ENCODE measurements at places on chromosomes 3 and 15. TPM values are rescaled to one million over a fixed set of nuclear protein-coding genes. Genes with fewer than 3 reads are reported as not detected.

- DNase-seq = no peak
Observed at GRCh38 chr3:54835701-54836100, 92.2 kb downstream of the LRTM1 start.

GRCh38 chr15:99983171-99983885 is 250.1 kb upstream of the LYSMD4 start:
- no peak for DNase-seq

GRCh38 chr15:90059208-90059985 is 42.9 kb downstream of the IDH2 start:
- no peak for DNase-seq

Gene VEPH1
- not detected for total RNA-seq

- no peak for DNase-seq
Observed at GRCh38 chr3:158368271-158368670, 202.7 kb upstream of the MLF1 start.

DNA sequence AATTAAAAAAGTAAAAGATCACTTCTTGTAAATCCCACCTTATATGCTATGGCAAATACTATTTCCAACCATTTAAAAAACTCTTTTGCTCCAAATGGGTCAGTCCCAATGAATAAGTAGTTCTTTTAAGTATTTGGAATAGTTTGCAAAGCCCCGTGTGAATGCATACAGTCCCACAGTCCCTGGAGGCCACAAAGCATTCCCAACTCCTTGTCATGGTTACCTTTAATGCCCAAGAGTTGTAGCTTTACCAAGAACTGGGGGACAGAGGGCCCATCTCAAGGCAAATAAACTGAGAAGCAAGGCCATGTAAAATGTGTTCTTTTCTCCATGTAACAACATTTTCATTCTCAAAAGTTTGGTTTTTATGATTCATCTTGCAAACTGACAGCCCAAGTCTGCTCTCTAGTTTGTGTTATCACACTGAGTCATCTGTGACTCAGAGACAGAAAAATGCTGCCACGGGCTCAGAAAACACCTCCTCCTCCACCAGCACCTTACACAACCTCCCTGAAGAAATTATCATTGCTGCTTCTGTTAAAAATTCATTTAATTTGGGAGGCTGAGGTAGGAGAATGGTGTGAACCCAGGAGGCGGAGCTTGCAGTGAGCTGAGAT is 336.2 kb downstream of the ERC2 start:
- no peak for DNase-seq

- DNase-seq = no peak
Observed at GRCh38 chr3:53744351-53744750, 101.9 kb downstream of the CHDH start.

DNA sequence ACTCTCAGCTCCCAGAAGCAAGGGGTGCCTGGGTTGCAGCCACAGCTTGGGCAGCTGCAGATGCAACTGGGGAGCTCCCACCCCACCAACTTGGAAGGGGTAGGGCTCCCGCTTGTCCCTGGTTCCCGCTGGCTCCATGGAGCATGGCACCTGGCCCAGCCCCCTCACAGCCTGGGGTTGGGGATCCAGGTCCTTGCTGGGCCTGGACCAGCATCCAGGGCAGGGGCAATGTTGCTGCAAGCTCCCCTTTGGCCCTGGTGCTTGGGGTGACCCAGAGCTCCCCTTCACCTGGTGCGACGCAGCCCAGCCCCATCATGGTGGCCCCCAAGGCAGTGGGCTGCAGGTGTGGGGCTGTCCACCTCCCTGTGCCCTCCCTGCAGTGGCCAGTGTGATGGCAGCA is 99.6 kb upstream of the FRMD4B start:
- no peak for DNase-seq

- no peak for DNase-seq
Observed at GRCh38 chr3:76024640-76025039, 239.3 kb upstream of the ZNF717 start.

DNA sequence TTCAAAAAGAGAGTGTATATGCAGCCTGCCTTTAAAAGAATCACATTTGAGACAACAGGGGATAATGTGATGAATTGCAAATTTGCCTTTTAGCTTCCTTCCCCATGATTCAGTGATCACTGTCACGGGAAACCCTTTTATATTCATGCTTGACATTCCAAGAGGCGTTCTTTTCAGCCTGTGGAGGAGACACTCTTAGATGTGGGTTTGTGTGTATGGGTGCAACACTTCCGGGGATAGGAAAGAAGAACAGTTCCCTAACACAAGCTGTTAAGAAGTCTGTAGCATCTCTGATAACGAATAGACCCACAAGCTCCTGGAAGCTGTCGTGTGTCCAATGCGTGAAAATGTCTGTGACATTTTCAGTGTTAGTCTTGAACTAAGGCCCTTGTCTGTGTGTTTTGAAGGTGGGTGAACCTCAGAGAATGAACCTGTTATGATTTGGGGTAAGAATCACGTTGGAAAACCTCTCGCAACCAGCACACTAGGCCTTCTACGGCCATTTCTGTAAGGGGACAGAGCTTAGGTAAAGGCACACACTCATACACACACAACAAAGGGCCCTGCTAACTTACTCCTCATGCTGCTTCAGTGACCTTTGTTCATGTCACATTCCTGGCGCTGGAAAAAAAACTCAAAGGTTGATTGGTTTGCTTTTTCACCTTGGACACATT is 229.2 kb upstream of the ST8SIA2 start:
- no peak for DNase-seq

DNA sequence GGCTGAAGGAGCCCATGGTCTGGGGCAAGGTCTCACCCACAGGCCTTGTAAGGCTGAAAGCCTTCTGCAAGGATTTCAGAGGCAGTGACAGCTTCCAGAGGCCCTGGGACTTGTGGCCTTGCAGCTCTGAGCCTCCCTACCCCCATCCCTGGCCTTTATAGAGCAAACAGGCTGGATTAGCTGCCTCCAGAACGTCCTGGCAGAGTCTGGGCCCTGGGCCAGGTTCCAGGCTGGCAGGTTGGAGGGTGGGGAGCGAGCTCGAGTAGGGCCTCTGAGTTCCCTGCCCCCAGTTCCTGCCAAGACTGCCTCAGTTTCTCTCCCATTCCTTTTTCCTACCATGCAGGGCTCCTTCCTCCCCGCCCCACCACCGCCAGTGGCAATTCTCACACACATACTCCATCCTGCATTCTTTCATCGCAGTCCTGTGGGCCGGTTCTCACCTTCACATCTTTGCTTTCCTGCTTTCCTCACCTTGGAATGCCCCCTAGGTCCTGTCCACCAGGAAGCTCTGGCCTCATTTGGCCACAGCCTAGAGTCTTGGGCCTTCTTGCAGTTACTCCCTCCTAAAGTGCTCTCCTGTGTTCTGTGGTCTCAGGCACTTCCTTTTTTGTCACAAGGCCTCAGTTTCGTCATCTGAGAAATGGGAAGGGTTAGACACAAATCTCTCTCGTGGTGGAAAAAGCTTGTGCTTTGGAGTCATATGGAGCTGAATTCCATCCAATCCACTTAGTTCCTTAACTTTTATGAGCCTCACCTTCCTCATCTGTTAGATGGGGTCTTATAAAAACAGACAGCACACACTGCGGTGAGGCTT is 2.7 kb downstream of the LMAN1L start:
- DNase-seq = no peak

GRCh38 chr3:142844339-142844977 is 44.4 kb downstream of the PCOLCE2 start:
- DNase-seq = no peak

Gene GANC
- 22.0 TPM for total RNA-seq

- no peak for DNase-seq
Observed at GRCh38 chr3:81302045-81302444, 459.4 kb downstream of the GBE1 start.

GRCh38 chr15:42090781-42091180 is 3.6 kb downstream of the PLA2G4D start:
- no peak for DNase-seq

DNA sequence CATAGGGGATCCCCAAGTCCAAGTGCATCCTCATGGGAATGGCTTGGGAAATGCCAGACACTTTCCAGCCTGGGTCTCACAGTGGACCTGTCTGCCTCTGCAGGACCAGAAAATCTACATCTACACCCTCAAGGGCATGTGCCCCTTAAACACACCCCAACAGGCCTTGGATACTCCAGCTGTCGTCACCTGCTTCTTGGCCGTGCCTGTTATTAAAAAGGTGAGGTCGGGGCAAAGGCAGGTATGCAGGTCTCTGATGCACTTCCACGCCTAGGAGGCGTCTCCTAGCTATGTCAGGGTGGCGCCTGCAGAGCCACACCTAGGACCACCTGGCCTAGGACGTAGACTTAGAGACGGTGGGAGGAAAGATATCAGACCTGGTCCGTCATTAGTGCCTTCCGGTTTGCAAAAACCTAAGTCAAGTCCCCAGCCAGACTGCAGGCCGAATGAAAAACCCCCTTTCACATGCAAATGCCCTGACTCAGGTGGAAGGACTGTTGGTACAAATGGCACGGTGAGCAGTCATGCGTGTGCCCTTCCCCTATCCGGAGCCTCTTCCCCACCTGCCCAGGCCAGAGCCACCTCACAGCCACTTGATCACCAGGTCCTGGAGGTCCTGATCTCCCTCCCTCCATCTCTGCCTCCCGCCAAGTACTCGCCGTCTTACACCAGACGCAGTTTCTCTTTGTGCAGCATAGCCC is 143.5 kb downstream of the LRRK1 start:
- no peak for DNase-seq

GRCh38 chr15:90664650-90665287 is 52.4 kb upstream of the BLM start:
- DNase-seq = no peak

Gene FAM81A
- 1.1 TPM for total RNA-seq

- no peak for DNase-seq
Observed at GRCh38 chr3:54225841-54226528, 103.6 kb downstream of the CACNA2D3 start.

Gene CXCR6
- 7.1 TPM for total RNA-seq

- DNase-seq = no peak
Observed at GRCh38 chr15:29939404-29939803, 117.1 kb upstream of the TJP1 start.

Gene GAP43
- 7.0 TPM for total RNA-seq

Gene C3orf85
- not detected for total RNA-seq

GRCh38 chr15:25554640-25555039 is 115.8 kb upstream of the UBE3A start:
- DNase-seq = peak; percentile 85

GRCh38 chr15:92645051-92645631 is 10.4 kb downstream of the FAM174B start:
- no peak for DNase-seq

Gene IL17RC
- 60.4 TPM for total RNA-seq

DNA sequence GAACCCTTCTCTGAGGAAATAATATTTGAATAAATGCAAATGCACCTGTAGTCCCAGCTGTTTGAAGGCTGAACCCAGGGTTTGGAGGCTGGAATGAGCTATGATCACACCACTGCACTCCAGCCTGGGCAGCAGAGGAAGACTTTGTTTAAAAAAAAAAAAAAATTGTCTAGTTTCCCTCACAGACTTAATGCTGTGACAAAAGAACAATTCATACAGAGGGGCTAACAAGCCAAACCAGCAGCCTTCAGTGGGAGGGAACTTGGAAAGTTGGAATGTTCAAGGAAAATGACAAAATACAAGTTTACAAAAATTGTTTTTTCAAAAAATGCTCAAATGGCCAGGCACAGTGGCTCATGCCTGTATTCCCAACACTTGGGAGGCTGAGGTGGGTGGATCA is 228.0 kb upstream of the CGNL1 start:
- no peak for DNase-seq

- DNase-seq = no peak
Observed at GRCh38 chr3:189710620-189711402, 79.6 kb downstream of the TP63 start.

Gene ESYT3
- total RNA-seq = not detected

- DNase-seq = no peak
Observed at GRCh38 chr15:55320238-55320550, 1.2 kb downstream of the PIGB start.

Gene BSN
- total RNA-seq = 0.98 TPM

Gene DLEC1
- 0.42 TPM for total RNA-seq

Gene C3orf22
- total RNA-seq = not detected

DNA sequence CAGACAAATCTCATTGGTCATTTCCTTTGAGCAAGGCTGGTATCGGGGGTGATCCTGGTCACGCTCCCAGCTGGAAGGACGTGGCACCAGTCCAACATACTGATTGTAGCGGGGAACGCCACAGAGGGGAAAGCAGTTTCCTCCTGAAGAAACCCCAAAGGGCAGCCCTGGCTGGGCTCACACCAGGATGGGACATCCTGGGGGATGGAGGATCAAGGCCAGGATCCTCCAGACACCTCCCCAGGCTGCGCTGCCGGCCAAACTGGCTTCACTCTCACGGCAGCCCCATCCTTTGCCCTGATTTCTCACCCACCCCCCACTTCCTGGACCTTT is 36.6 kb downstream of the MUC20 start:
- DNase-seq = no peak

Gene OR5K2
- total RNA-seq = not detected

Gene KLHL6
- total RNA-seq = 4.1 TPM

GRCh38 chr3:134928819-134929218 is 133.8 kb downstream of the EPHB1 start:
- no peak for DNase-seq

DNA sequence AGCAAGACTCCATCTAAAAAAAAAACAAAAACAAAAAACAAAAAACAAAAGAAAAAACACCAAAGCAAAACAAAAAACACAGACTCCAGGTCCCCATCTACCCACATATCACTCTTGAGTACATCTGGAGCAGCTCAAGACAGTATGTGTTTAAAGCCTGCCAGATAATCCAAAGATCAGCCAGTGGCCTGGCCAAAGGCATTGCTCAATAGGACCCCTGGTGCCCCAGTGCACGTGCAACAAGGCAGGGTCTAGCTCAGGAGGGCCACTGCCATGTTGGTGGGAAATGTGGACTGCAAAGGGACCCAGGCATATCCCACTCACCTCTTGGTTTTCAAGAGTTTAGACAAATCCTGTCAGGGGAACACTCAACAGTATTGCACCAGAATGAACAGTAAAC is 279.5 kb downstream of the RPLP1 start:
- no peak for DNase-seq

GRCh38 chr3:115350606-115351005 is 203.5 kb upstream of the ZBTB20 start:
- no peak for DNase-seq

Gene GCNT3
- total RNA-seq = not detected

DNA sequence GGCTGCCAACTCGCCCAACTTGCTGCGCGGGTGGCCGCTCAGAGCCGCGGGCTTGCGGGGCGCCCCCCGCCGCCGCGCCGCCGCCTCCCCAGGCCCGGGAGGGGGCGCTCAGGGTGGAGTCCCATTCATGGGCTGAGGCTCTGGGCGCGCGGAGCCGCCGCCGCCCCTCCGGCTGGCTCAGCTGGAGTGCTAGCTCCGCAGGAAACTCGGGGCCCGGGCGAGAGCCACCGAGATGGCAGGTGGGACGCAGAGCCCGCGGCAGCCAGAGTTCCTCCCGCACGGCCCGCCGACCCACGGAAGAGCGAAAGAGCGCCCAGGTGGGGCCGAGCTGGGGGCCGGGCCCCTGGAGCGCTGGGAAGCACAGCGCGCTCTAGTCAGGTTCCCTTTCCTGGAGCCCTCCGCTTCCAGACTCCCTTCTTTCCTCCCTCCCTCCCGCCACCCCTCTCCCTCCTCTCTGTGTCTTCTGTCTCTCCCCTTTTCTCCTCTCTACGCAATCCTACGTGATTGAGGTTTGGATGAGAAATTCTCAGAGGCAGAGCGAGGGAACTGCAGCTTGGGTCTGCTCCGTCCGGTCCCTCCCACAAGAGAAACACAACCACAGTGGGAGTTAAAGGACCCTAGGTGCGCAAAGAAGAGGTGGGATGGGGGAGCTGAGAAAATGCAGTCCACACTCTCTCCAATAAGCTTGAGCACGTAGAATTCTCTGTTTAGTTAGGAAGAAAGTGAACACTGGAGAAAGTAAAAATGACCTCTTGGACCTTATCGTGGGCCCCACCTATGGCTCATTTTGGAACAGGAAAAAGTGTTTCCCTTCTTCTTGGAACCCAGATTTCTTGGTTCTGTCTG is 317.3 kb downstream of the FGF12 start:
- no peak for DNase-seq
